ENCODE measurements at places on chromosomes 6 and 20.
A peak's percentile ranks its signal among the peaks of the same experiment; 100 is the strongest.

- no peak for DNase-seq
These were observed 143.2 kb upstream of the TENT5A start for GRCh38 chr6:81895511-81896185.

DNA sequence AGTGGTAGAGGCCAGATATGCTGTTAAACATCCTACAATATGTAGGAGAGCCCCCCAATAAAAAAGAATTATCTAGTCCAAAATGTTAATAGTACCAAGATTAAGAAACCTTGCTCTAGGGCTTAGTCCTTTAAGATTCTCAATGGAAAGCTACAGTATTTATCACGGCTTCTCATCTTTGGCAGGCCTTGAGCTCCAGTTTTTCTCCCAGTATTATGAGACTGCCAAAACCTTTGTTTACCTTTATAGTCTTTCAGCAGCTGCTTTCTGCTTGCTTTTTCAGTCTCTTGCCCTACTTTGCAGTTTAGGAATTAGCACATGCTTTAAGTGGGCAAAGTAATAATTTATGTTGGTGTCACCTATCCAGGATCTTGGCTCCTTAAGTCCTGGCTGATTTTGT lies 59.7 kb downstream of the NHLRC1 start:
- no peak for DNase-seq

DNA sequence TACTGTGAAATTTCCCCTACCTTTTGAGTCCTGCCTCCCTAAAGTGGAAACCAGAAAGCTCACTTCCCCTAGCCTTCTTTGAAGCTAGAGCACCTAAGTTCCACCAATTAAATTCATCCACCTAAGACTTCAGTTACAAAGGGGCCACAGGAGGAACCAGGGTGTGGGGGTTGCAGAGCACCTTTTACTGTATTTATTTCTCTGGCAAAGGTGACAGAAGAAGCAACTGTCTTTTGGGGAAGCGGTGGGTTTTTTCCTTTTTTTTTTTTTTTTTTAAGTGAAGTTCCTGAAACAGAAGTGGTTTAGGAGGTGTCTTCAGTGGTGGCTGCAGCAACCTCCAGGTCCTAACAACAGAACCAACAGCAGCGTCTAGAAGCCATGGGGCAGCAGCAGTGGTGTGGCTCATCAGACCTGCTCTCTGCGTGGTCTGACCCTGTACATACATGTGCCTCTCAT lies 13.1 kb downstream of the PSMB9 start:
- DNase-seq = no peak

DNA sequence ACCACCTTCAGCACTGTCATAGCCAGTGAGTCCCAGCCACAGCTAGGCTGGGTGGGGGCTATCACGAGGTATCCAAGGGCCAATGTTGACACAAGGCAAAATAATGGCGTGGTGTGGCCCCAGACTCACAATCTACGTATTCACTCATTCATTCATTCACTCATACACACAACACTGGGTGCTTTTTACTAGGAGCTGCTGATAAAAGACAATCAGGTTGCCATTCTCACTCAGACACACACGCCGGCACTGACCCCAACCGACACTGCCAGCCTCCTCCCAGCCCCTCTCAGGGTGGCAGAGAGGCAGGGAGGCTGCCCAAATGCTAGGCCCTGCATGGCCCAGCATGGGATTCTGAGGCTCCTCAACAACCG lies 1.5 kb upstream of the C20orf144 start:
- DNase-seq = no peak

DNA sequence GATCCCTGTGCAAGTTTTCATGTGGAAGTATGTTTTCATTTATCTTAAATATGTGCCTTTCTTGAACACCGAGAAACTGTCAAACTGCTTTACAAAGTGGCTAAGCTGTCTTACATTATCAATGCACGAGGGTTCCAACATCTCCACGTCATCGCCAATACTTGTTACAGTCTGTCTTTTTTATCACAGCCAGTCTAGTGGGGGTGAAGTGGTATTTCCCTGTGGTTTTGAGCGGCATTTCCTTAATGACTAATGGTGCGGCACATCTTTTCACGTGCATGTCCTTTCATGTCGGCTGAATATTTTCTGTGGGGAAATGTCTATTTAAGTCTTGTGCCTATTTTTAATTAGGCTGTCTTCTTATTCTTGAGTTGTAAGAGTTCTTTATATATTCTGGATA lies 280.4 kb downstream of the FOXC1 start:
- DNase-seq = no peak

DNA sequence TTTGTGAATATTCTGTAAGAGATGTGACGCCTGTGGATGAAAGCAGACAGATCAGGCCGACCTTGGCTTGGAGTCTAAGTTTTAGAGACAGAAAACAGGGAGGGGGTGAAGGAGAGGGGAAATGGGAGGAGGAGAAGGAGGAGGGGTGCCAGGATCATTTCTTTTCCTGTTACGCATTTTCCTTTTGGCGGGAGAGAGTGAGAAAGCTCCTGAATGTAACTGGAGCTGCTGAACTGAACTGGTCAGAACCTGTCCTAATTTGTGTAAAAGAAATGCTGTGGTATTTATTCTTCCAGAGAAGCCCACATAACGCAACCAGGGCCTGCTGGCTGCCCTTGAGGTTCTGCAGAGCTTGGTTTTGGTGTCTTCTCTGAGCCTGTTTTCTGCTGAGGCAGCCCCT lies 41.9 kb downstream of the UTRN start:
- DNase-seq = no peak

DNA sequence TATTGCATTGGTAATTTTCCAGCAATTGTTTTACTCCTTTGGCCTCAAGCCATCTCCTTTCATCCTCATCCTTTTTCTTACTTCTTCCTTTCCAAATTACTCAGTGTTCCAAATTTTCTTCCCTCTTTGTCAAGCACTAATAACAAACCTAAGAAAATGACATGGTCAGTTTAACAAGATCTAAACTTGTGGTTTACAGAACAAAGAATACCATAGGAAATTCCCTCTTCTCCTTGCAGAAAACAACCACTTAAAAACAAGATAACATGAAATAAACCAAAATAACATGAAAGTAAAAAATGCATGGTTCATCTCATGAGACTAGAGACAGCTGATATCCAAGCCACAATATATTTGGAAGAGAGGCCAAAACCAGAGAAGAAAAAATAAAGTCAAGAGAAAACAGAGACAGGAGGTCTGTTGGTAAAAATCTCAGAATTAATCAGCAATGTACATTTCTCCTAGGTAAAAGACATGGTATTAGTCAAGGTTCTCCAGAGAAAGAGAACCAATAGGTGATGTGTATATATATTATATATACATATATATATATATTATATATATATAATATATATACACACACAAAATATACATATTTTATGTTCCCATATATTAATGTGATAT lies 51.0 kb upstream of the SENP6 start:
- no peak for DNase-seq

- no peak for DNase-seq
These were observed 103.9 kb downstream of the ASXL1 start for GRCh38 chr20:32461836-32462600.

- no peak for DNase-seq
These were observed 54.7 kb downstream of the RRBP1 start for GRCh38 chr20:17627101-17627955.

DNA sequence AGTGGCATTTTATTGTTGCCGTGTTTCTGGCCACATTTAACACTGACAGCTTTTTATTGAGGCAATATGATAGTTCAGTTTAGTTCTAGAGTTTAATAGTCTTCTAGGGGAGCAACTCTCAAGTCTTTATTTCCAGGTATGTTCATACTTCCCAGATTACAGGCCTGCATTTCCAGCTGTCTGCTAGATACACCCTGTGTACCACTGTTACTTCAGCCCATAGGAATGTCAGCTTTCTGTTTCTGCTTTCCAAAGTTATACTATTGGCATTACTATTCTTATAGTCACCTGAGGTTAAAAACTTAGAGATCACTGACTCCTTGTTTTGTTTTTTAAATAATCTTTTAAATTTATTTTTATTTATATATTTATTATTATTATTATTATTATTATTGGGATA lies 7.6 kb downstream of the ZNF451 start:
- DNase-seq = no peak

GRCh38 chr20:38213607-38213940 lies 47.0 kb downstream of the KIAA1755 start:
- DNase-seq = no peak

DNA sequence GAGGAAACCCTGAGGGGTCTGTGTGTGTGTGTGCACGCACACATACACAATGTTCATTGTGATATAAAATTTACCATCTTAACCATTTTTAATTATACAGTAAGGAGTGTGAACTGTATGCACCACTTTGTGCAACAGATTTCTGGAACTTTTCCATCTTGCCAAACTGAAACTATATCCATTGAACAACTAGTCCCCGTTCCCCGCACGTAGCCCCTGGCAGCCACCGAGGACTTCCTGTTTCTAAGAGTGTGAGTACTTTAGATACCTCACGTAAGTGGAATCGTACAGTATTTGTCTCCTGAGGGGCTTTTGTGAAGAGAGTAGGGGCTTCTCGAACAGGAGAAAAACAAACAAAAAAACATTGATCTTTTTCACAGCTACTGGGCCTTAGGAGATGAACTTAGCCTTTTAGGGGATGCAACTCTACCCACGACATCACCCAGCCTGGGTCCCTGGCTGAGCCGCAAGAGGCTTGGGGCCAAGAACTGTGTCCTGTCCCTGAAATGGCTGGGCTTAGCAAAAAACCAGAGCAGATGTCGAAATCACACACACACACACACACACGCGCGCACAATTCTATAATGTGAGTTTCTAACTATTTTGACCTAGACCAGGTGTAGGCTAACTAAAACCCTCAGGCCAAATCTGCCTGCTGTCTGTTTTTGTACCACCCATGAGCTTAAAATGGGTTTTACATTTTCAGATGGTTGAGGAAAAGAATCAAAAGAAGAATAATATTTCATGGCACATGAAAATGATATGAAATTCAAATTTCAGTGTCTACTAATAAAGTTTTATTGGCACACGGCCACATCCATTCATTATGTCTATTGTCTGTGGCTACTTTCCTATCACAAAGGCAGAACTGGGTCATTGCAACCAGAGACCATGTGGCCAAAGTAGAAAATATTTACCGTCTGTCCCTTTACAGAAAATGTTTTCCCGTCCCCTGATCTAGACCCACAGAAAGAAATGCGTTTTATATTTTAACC lies 144.2 kb downstream of the EYA2 start:
- DNase-seq = peak; percentile 5

DNA sequence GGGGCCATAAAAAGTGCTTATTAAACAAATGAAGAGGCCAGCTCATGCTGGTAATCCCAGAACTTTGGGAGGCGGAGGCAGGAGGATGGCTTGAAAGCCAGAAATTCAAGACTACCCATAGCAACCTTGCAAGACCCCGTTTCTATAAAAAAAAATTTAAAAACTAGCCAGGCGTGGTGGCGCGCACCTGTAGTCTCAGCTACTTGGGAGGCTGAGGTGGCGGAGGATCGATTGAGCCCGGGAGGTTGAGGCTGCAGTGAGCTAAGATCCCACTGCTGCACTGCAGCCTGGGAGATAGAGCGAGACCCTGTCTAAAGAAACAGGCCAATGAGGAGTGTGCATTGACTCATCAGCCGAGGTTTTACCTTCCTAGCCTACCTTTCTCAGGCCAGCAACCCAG lies 15.2 kb downstream of the NPEPL1 start:
- no peak for DNase-seq

GRCh38 chr6:44614396-44614795 lies 226.9 kb downstream of the CDC5L start:
- no peak for DNase-seq

DNA sequence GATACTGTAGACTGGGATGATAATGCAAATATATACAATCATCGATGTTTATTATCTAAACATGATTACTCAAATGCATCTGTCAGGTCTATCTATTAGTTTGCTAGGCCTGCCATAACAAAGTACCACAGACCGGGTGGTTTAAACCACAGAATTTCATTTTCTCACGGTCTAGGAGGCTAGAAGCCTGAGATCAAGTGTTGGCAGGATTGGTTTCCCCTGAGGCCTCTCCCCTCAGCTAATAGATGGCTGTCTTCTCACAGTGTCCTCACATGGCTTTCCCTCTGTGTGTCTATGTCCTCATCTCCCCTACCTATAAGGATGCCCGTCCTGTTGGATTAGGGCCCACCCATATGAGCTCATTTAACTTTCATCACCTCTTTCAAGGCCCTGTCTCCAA lies 512.6 kb upstream of the SLC35B3 start:
- no peak for DNase-seq

GRCh38 chr6:44829836-44830235 lies 442.3 kb downstream of the CDC5L start:
- no peak for DNase-seq

DNA sequence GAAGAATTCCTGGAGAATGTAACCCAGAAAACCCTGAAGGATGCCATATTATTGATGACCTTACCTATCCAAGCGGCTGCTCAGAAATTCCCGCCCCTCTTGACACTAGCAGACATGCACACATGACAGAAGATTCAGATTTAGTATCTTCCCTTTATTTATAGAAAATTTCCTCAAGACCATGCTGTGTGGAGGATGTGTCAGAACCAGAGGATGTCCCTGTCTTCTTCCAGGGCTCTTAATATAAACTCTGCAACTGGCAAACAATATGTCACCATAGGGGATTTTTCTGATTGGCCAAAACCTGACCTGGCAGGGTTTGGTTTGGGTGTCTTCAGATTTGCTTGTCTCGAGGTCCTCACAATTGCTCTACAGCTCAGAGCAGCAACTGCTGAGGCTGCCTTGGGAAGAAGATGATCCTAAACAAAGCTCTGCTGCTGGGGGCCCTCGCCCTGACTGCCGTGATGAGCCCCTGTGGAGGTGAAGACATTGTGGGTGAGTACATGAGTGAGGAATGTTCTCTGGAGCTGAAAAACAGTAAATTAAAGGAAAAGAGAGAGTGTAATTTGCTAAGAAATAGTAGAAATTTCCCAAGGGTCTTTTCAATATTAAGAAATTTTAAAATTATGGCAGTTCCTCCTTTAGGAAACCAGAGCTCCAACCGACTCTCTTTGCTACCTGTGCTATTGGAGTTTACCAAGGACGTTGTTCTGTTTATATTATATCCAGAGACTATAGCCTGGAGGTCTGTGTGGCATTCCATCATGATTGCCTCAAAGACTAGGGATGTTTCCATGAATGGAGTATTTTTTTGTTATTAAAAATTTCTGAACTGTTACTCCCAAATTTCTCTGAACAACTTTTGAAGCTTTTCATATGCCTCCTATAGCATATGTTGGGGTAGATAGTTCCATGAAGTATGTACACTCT lies at the start of gene HLA-DQA2:
Gene HLA-DQA2, plus strand, starts transcription at position 361 of the 930 bp plus-strand sequence. Its CDS starts 53 bp downstream, at position 414.
- no peak for DNase-seq

GRCh38 chr6:10316373-10316721 lies 98.5 kb downstream of the TFAP2A start:
- no peak for DNase-seq

DNA sequence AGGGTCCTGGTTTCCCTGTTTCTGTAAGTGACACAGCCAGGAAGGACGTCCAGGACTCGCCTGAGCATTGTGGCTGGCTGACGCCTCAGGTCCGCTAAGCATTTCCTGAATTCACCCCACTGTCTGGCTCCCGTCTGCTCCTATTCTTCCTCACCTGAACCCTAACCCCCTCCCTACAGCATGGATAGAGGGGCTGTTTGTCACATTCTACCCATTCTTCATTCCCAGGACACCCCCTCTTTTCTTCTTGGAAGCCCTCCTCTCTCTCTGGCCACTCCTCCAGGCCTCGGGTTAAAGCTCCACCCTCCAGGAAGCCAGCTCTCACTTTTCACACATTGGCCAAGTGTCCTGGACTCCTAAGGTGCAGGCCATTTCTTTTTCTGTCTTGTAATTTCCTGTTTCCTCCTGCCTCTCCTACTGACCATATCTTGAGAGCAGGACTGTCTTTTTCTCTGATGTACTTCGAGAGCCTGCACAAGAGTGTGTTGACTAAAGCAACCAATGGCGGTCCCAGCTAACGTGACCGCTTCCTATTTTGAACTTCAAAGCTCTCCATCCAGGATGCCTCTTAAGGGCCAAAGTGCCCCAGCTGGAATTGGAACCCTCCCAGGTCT lies 24.2 kb upstream of the MYMX start:
- peak; percentile 6 for DNase-seq

GRCh38 chr20:19860737-19861136 lies 102.7 kb downstream of the RIN2 start:
- no peak for DNase-seq
